ENCODE measurements at places on chromosomes 2 and 18.

DNA sequence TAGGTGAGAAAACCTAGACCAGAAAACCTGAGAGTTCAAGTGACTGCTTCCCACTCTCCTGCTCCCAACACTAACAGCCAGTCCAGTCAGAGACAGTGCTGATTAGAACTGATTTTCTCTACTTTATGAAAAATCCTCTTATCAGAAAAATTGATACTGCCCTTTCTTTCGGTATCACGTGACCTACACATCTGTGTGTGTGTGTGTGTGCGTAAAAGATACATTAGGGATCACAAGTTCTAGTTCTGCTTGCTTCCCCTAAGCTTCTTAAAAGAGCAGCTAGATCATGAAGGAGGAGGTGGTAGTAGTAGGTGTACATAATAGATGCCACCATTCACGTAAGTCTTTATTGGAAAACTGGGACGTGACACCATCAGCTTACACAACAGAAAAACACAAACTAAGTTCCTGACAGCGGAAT is 1.5 kb downstream of the ARL5A start:
- no peak for DNase-seq

DNA sequence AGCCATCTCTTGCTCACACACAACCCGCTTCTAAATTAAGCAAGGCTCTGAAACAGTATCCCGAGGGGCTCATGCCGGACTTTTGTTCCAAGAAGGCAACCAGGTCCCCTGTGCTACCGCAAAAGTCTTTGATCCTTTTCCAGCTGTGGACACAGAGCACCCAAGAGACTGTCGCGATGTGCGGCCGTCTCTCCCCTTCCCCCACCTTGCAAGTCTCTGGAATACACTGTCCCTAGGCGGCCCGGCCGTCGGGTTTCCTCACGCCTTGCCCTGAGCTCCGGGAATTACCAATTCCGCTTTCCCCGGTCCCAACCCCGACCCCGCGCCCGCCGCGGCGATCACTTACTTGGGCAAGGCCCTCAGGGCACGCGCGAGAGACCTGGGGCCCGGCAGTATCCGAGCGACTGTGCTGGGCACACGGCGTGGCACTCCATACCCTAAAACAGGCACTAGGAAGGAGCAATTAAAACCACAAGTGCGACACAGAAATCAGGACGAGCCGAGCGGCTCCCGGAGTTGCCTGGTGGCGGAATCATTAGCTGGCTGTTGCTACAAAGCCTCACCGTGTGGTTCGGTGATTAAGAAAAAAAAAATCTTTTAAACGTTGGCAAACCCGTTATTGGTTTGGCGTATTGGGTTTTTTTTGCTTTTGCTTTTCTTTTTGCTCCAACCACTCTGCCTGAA is 2.2 kb upstream of the DLX1 start:
- DNase-seq = no peak

DNA sequence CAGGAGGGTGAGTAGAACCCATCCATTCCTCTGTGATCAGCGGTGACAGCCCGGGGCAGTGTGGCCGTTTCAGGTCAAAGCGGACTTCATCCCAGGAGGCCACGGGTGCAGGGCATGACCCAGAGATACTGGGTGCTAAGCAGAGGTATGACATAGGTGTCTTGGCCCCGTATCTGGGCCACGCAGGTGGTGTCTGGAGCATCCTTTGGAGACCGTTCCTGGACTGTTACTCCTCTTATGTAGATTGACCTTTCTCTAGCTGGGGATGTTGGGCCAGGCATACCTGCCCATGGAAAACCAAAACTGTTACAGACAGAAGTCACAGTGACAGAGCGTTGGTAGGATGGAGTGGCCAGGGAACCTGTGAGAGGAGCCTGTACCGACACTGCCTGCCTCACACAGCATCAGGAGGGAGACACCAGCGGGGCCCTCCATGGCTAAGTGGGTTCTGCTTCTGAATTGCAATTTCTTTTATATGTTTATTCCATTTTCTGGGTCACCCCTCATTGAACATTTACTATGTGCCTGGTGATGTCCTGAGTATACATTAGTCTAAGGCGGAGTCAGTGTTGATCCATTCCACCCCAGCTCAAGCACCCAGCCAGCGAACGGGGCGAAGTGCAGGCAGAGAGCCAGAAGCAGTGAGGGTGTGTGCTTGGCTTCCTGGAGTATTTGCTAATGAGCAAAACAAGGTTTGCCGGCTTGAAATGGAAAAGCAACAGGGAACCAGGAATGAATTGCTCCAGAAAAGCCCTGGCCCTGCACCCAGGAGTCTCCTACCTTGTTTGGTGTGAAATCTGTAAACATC is 141.7 kb downstream of the SH3RF3 start:
- no peak for DNase-seq

DNA sequence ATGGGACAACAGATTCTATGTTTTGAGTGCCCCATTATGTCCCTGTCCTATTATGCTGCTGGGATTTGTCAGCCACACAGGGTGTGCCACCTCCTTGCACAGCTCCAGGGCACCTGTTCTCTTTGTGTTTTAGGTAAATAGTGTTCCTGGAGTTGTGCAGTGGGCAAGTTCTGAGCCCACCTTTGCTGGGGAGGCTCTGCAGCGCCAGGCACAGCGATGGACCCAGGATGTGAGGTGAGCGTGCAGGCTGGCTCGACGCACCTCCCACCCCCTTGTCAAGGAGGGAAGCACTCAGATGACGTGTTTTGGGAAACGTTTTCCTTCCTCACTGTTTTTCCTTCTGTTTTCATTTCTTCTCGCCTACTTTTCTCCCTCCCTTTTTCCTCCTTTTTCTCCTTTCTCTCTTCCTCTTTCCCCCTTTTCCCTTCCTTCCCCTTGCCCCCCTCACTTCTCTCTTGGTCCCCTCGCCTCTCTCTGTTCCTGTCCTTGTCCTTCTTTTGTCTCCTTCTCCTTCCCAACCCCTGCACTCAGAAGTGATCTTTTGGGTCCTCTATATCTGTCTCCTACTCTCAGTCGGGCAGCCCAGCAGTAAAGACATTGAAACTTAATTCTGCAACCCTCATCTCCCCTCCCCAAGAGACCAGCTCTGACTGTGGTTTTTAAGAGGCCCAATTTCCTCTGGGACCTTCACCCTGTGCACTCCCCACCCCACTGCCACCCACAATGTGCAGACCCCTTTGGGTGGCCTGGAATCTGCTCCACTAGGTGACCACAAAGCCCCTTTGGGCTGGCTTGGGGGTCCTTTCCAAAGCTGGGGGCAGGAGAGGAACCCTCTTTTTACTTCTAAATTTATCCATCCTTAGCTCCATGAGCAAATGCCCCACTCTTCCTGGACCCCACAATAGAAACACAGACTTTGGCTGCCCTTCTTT is 104.0 kb downstream of the MCFD2 start:
- no peak for DNase-seq

DNA sequence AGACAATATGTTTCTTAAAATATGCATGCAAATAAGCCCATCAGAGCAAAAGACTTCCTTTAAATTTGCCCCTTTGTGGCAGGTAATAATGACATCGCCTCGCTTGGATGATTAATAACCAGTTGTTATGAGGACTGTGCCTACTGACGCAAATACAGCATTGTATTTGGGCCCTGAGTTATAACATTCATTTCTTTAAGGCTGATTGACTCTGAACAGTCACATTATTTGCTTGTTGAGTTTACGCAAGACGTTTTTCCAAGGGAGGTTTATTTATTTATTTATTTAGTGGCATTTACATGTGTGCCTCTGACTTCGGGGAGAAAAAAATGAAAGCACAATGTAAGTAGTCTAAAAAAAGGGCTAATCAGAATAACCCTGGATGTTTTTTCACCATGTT is 88.3 kb downstream of the SLC8A1 start:
- no peak for DNase-seq

- DNase-seq = no peak
Measured at GRCh38 chr18:22817844-22818243, 115.3 kb upstream of the RBBP8 start.

DNA sequence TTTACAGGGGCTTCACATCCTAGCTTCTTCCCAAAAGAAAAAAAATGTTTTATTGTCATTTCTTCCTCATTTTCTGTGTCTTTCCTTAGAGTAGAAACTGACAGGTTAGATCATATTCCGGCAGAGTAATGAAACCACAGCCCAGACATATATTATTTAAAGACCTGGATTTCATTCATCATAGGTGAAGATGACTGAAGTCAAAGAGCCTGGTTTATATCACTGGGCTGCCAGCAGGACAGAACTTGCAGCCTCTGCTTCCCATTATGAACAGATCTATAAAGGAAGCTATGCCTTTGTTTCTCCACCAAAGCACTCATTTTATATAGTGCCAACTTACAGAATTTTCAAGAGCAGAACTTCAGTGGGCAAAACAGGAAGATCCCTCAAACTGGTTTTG is 137.9 kb downstream of the METTL4 start:
- DNase-seq = no peak

- DNase-seq = no peak
Measured at GRCh38 chr2:157059036-157059435, 198.5 kb upstream of the GALNT5 start.

- DNase-seq = no peak
Measured at GRCh38 chr2:164846276-164846675, 4.7 kb upstream of the COBLL1 start.

GRCh38 chr2:158217593-158217992 is 115.9 kb downstream of the UPP2 start:
- no peak for DNase-seq

DNA sequence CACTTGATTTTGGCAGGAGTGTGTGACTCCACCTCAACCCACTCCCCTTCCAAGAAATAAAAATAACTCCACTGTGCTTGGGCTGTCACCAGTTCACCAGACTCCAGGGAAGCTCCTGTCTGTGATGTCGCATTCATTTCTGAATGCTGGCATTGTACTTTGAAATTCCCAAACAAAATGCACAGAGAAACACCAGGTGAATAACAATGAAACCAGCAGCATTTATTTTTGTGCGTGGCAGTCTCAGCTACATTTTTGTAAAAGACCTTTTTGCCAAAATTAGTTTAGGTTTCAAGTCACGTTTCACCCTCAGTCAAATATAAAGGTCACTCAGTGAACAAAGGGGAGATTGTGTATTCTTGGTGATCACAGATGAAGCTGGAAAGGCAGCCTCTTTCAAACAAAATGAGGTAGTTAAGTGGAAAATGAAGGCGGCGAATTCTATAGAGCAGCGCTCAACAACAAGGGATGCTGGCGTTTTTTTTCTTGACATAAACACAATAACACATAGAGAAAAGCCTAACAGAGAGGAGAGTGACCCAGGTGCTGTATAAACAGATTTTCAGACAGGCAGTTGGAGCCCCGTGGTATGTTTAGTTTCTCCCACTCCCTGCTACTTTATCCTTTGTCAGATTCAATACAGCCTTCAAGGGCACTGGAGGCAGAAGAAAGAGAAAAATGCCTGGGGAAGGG is 210.3 kb upstream of the GCFC2 start:
- DNase-seq = no peak

DNA sequence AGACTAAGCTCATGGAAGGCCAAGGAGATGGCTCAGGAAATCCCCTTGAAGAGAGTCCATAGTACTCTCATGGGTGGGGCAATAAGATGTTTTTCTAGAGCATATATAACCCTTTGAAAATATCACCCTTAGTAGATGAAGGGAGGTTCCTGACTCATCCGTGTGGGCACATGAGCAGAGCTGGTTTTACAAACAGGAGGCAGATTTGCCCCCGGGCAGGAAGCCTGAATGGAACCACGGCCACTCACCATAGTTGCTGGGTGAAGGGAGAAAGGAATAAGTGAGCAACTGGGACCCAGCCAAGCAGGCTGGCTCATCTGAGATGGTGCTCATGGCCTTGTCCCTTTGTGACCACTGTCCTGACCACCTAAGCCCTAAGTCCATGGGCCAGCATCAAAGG is 29.0 kb upstream of the MAPRE3 start:
- DNase-seq = no peak

- DNase-seq = no peak
Measured at GRCh38 chr2:7997279-7997678, 684.6 kb upstream of the ID2 start.

DNA sequence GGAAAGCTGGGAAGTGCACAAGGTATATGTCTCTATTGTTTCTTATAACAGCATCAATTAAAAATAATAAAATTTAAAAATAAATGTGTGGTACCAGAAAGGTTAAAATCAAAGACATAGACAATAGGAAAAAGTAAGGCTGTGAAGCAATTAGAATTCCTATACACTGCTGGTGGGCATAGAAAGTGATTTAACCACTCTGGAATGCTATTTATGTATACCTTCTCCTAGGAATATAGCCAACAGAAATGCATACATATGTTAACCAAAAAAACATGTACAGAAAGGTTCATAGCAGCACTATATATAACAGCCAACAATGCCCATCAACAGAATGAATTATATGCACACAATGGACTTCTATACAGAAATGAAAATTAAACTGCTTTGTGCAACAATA is 43.0 kb downstream of the WDSUB1 start:
- no peak for DNase-seq

DNA sequence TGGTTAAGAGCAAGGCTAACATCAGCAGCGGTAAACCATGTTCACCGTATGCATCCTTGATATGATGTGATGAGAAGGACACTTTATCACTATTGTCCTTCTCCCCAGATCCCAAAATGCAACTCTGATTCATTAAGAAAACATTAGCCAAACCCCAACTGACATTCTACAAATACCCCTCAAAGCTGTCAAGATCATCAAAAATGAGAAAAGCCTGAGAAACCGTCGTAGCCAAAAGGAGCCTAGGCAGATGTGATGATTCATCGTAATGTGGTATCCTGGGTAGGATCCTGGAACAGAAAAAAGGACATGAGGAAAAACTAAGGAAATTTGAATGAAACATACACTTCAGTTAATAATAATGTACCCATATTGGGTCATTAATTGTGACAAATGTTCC is 67.3 kb upstream of the ST6GAL2 start:
- DNase-seq = no peak

- DNase-seq = no peak
Measured at GRCh38 chr18:23635283-23636070, 27.2 kb downstream of the ANKRD29 start.

DNA sequence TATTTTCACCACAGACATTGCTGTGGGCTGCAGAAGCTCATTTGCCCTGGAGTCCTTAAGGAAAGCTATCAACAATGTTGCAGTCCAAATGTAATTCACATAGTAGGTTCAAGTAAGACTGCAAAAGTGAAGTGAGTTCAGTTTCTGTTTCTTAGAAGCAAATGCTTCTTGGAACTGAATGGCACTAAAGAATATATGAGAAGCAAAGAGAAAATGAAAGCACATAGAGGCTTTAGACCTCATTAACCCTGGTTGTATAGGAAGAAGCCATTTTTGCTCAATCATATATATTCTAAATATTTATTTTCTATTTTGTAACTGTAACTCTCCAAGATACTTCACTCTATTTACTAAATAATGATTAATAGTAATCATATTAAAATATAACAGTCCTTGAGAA is 292.0 kb downstream of the ZNF804A start:
- no peak for DNase-seq

DNA sequence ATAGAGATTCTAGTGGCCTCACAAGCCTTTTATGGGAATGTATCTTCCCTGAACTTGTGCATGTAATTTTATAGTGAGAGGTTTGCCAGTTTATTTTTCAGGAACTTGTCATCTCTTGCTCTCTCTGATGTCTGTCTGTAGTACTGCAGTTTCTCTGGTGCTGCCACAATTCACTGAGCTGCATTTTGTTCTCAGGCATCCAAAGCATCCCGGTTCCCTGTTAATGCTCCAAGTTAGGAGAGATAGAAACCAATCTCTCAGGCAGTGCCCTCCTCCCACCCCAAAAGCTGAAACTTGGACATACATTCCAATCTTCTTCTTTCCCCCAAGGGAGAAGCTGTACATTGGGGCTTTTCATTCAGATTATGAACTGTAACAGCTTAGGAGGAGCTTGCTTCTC is 30.1 kb upstream of the GRB14 start:
- no peak for DNase-seq
